NCI-H460 (cell line): ENCODE measurements at places on chromosomes 16 and 17. TPM values are rescaled to one million over a fixed set of nuclear protein-coding genes. Genes with fewer than 3 reads are reported as not detected.

DNA sequence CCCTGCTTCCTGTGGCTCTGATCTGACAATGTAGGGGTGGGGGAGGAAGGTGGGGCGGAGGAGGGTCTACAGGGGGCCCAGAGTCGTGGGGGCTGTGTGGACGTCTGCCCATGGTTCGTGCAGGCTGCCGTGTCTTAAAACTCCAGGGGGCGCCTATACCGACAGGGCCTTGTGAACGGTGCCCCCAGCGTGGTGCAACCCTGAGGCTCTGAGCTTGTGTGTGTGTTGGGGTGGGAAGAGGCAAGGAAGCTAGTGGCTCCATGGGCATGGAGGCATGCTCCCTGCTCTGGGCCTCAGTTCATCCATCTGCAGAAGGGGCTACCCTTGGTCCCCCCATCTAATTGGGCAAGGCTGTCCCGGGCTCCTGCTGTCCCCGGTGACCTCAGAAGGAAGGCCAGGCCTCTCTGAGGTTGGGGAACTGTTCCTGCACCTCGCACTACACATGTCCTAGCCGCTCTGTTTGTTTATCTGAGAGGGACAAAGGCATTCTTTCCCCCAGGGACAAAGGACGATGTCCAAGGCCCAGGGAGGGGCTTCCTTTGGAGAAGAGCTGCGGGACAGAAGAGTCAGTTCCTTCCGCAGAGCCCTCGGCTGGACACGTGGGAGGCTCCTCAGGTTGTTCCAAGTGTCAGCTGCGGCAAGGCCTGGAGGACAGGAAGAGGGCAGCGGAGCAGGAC, 13.5 kb downstream of the CA4 start:
- DNase-seq, result no peak

- DNase-seq, result no peak
These were observed 196.3 kb downstream of the AXIN2 start for GRCh38 chr17:65365169-65365568.

DNA sequence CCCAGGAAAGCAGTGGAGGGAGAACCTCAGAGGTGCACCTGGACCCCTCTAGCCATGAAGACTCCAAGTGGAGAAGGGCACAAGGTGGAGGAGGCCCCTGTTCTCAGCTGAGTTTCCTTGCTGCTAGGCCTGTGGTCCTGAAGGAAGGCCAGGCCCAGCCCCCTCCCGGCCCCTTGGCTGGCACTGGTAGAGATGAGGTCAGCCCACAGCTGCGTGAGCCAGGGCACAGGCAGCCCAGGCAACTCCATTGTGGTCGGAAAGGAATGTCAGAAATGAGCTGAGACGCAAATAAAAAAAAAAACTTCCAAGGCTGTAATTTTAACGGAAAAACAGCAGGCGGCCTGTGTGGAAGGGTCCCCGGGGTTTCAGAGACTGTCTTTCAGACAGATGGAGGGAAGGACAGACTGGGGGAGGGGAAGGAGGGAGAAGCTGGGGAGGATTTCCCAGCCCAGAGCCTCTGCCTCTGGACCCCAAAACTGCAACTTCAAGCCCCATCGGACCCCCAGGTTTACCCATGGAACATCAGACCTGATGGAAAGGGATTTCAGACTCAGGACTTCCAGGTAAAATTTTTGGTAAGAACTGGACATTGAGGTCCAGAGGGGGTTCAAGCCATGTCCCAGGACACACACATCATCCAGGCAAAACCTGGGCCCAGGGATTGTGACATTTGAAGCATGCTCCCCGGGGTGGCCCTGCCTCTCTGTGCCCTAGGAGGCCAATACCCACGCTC, 25.6 kb upstream of the MRPS23 start:
- peak; percentile 43 for DNase-seq

DNA sequence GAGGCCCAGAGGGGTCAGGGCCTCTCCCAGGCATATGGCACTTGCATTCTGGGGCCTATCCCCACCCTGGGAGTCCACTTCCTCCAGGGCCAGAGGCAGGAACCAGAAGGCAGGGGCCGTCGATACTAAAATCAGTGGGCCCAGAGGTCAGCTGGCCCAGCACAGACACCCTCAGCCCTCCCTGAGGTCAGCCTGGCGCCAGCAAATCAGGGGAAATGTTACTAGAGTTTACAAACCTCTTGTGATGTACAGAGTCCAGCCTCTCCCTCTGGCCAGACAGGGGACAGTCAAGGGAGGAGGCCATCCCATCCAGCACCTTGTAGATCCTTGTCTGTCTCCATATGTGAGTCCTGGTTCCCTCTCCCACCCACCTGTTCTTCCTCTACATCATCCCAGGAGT, 10.8 kb downstream of the CDH5 start:
- no peak for DNase-seq

DNA sequence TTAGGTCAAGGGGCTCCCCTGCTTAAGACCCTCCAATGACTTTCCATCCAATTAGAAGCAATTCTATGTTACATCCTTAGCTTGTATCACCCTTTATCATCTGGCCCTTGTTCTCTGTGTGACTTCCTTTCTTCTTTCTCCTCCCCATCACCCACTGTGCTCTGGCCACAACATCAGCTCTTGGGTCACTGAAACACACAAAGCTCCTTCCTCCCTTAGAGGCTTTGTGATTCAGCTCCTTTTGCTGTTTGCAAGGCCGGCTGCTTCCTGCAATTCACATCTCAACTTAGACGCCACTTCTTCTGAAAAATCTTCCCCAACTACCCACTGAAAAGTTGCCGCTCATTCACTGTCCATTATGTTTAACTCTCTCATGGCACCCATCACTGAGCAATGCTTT, 130.9 kb upstream of the CACNG3 start:
- no peak for DNase-seq

DNA sequence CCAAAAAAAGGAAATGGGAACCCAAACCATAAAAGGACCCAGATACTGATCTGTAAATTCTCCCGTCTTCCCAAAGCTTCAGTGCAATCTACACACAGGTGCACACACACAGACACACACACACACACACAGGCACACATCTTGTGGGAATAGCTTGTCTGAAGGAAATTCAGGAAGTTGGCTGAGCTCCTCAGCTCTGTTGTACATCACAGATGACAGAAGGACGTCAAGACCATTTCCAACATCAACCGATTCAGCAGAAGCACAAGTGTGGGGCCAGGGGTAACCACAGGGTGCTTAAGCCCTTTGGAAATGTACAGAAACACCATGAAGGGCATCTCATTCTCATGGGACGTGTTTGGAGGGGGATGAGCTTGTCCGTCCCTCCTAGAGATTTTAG, 498.1 kb upstream of the PSMD7 start:
- DNase-seq, result no peak

DNA sequence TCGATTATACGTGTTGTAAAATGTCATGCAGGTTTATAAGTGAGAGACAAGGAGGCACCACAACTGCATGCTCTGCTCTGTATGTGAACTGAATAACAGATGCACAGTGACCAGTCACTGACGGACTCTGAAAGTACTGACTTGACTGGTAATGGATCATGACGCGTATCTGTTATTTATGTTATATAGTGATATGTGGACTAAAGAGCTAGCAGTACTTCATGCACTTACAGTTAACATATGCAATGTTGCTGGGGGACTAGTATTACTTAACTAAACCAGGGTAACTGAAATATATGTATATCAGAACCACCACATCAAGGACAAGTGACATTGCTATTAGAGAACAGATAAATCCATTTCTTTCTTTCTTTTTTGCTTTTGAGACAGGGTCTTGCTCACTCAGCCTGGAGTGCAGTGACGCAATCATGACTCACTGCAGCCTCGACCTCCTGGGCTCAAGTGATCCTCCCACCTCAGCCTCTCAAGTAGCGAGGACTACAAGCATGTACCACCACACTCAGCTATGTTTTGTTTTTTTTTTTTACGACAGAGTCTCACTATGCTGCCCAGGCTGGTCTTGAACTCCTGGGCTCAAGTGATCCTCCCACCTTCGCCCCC, 17.2 kb downstream of the COIL start:
- DNase-seq, result no peak

DNA sequence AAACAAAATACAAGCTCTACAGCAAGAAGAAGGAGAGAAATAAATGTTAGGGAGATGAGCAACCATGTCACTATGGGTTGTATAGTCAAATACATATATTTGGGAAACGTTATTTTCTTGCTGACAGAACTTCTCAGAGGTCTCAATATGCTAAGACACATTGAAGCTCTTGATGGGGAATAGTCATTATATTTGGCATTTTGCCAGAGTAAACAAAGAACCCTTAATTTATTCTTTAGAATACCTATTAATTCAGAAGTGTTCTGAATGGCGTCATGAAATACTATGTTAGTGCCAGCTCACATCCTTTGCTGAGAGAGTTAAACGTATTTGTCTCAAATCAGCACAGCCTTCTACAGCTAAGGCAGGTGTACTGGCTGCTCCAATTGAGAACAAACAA, 458.9 kb downstream of the CDH13 start:
- no peak for DNase-seq

GRCh38 chr17:15490634-15491261, 23.3 kb upstream of the CDRT4 start:
- DNase-seq, result peak; percentile 55

DNA sequence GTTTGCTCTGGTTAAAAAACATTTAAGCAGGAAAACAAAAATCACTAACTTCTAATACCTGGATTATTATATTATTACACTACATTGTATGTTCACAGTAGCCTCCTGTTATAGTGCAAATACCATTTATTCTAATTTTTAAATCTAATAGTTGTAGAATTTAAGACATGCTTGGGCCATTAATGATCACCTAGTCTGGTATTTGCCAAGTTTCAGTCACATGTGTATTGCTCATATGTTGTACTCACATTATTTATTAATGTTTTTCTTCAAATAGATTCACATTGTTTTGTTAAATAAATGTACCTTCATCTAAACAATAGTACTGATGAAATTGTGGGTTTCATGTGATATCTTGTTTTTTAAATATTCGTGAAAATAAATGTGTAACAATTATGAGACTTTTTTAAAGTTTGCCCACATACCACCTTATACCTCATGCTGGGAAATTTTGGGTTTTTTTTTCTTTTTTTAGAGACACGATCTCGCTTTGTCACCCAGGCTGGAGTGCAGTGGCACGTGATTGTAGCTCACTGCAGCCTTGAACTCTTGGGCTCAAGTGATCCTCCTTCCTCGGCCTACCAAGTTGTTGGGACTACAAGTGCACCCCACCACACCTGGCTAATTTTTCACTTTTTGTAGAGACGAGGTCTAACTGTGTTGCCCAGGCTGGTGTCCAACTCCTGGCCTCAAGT, 5.9 kb downstream of the ZNF771 start:
- no peak for DNase-seq

DNA sequence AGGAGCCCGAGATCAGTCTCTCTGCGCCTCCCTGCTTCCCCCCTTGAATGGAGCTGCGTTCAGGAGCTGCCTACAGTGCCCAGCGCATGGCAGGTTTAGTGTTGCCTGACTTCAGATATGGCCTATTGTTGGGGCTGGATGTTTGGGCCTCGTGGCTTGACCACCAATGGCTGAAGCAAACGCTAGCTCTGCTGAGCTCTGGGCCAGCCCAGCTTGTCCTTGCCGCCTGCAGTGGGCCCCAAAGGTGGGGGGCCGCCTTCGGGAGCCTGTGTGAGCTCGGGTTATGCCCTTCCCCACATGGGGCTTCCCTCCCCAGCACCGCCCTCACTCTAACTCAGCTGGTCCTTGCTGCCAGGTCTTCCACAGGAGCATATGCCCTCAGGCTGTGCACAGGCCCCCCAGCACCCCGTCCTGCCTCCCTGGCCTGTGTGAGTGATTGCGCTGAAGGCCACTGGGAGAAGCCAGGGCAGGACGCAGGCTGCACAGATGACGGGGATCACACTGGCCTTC, 2.0 kb upstream of the METTL26 start:
- DNase-seq, result no peak

GRCh38 chr17:50634224-50634914, at the start of gene ABCC3:
ABCC3 (plus strand) TSS chr17:50634881; CDS start chr17:50634937, 56 bp downstream.
- peak; percentile 56 for DNase-seq

DNA sequence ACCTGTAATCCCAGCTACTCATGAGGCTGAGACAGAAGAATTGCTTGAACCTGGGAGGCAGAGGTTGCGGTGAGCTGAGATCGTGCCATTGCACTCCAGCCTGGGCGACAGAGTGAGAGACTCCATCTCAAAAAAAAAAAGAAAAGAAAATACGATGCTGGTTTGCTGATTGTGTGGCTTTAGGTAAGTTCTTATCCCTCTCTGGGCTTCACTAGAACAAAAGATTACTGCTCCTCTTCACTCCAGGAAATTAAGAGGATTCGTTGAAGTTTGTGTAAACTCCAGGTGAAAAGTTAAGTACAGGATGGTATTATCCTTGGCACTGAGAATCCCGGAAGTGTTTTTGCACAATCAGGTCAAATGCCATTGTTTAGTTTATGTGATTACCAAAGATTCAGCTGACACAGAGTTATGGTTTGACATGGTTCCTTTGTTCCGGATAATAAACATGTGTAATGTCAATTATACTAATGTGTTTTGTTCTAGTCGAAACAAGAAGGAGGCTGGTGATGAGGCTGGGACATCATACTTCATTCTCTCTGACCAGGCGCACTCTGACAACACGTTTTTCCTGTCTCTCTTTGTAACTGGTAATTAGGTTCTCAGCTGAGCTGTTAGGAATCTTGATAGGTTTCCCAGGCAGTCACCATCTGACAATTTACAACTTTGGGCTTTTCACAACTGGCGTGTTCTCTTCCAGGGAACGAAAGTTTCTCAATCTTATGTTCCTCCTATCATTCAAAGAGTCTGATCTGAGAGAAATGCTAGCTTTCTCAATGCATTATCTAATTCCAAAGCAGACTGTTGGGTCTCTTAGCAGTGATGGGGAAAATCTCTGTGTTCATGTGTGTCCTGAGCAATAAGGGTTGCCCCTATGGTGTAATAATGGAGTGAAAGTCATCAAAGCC, 10.8 kb upstream of the TAOK1 start:
- DNase-seq, result no peak

GRCh38 chr16:77637940-77638339, 84.4 kb upstream of the NUDT7 start:
- DNase-seq, result no peak

Gene SPATA22
- not detected in 2 replicates for total RNA-seq

Gene POLDIP2
- total RNA-seq, result 149 and 160 TPM in 2 replicates

Gene CACNG3
- not detected in 2 replicates for total RNA-seq

Gene MFSD6L
- total RNA-seq, result not detected in 2 replicates

Gene FOXK2
- 43.9 and 45.9 TPM in 2 replicates for total RNA-seq

Gene CACNG1
- total RNA-seq, result not detected in 2 replicates
